ENCODE measurements at places on chromosomes 7 and 10.

GRCh38 chr7:134850066-134850465 is 70.6 kb downstream of the CALD1 start:
- no peak for DNase-seq

DNA sequence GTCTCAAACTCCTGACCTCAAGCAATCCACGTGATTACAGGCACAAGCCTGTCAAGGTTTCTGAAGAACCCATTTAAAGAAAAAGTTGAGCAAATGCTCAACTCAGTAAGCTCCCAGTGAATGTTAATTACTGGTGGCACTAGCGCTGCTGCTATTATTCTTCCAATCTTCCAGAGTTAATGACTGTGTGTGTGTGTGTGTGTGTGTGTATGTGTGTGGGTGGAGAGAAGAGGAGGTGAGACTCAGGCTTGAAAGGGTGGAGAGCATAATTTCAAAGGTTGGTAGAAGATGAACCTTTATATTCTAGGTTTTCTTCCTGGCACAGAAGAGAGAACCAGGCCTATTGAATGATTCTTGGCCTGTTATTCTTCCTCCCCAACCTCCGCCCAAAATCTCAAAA is 11.6 kb upstream of the NPVF start:
- DNase-seq: no peak

DNA sequence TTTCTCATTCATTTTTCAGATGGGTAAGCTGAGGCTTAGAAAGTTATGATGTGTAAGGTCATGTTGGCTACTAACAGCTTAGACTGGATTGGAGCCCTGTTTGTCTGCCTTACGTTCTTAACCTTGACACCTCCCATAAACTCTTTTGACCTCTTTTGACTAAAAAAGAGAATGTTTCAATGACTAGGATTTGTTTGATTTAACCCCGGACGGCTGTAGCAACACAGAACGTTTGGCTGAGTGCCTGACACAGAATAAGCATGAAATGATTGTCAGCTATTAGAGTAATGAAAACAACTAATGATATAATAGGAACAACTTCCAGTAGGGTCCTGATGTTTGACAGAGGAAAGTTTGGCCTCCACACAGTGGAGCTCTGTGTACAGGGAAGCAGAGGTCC is 83.3 kb upstream of the PDZD8 start:
- no peak for DNase-seq

- DNase-seq: no peak
Observed at GRCh38 chr7:110675383-110676103, 415.4 kb upstream of the LRRN3 start.

DNA sequence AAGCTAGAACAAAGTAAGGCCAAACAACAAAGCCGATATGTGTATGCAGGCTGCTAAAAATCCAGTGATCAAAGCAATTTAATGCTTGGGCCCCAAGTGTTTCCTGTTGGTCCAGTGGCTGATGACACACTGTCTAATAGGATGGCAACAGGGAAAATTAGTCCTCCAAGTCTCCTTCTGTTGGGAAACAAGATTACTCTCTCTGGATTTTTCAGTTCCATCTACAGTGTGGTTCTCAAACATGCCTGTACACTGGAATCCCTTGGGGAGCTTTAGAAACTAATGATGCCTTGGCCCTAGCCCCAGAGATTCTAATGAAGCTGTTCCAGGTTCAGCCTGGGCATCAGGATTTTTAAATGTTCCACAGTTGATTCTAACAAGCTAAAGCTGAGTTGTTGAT is 198.7 kb downstream of the AHR start:
- no peak for DNase-seq

DNA sequence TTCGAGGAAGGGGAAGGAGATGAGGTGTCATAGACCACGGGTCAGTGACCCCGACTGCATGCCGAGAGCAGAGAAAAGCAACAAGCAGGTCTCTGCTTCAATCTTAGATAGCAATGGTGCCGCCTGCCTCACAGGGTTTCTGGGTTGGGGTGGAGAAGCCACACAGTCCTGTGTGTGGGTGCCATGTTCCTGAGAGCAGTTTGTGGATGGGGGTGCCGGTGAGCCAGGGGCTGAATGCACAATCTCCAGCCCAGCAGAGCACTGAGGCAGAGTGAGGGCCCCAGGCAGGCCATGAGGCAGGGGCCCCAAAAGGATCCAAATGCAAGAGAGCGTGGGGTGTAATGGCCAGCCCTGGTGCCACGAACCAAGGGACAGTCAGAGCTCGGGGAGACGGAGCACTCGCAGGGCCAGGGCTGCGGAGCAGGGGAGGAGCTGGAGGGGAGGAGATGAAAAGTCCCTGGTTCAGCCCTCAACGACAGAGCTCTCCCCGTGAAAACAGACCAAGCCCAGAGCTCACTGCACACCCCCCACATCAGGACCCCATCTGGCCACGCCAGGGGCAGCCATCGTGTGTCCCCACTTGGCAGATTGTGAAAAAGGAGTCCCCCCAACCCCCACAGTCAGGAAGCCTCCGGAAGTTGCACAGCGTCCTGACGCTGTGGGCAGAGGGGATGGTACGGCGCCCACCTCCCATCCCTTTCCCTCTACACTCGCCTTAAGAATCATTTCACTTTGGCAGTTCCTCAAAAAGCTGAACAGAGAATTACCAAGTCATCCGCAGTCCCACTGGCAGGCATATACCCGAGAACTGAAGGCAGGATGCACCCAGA is 19.9 kb downstream of the WDR86 start:
- no peak for DNase-seq

DNA sequence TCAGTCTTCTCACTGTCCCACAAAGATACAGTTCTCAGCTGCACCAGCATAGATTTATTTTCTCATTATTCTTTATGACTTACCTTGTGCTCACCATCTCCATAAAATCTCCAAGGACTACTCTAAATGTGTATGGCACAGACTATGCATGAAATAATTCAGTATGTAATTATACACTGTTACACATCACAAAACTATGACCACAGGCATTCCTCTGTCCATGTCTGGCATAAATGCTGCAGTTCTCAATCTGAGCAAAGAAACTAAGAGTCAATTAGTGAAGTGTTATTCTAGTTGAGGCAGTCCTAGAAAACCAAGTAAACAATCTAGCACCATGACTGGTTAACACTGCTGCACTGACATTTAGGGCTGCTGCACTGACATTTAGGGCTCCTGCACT is 2.7 kb downstream of the CYCS start:
- DNase-seq: peak; percentile 42

GRCh38 chr7:39615350-39615975 is 7.9 kb upstream of the RALA start:
- no peak for DNase-seq

DNA sequence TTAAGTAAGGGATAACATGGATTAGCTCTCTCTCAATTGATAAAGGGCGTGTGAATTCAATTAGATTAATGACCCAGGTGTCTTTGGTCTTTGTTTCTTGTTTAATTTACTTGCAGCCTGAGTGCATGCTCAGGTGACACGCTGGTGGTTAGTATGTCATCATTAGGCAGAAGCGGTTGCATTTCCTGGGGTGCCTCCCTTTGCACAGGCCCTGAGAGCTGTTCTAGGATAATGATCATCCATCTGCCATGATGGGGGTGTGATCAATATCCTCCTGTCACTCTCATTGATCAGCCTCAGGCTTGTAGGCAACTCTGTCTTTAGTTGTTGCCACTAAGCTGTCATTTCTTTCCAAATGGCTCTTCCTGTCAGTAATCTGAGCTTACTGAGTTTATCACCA is 99.6 kb upstream of the NPS start:
- DNase-seq: no peak

DNA sequence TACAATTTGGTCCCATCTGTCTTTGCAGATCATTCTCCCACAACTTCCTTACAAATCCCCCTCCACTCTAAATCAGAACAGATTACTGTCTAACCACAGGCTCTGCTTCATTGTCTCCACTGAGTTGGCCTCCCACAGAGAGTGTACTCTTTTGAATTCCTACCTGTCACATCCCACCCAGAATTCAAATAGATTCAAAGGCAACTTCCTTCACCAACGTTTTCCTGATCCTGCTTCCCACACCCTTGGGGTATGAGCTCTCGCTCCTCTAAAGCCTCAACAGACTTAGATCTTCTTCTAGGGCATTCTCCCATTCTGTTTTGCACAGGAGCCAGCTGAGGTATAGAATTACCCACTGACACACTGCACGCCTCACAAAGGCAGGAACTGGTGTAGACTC is 197.8 kb upstream of the CDCA7L start:
- no peak for DNase-seq

- DNase-seq: peak; percentile 37
Observed at GRCh38 chr10:30639946-30640786, 10.6 kb upstream of the LYZL2 start.

GRCh38 chr10:133614830-133615580 is 11.6 kb downstream of the FRG2B start:
- DNase-seq: no peak

DNA sequence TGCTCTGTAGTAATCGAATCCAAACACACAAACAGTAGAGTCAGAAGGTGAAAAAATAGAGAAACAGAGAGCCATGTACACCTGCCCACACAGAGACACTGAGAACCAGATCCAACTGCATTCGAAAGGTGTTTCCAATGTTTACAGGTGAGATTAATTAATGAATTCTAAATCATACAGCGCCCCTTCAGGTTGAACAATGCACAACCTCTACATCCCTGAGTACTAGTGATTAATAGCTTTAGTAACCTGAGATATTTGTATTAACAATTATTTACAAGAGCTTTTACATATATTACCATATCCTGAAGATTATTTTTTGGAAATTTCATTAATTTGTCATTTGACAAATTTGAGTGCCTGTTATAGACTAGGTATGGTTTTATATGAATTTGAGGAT is 7.6 kb upstream of the MRC1 start:
- DNase-seq: no peak

DNA sequence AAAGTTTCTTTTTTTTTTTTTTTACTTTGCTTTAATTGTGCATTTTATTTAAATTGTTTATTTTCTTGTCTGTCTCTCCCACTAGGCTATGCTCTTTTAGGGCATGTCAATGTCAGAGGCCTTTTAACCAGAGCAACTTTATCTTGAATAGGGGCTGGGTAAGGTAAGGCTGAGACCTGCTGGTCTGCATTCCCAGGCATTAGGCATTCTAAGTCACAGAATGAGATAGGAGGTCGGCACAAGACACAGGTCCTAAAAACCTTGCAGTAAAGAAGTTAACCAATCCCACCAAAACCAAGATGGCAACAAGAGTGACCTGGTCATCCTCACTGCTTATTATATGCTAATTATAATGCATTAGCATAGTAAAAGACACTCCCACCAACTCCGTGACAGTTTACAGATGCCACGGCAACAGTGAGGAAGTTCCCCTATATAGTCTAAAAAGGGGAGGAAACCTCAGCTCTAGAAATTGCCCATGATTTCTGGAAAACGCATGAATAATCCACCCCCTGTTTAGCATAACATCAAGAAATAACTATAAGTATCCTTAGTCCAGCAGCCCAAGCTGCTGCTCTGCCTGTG is 47.0 kb upstream of the FRMD4A start:
- DNase-seq: no peak

- no peak for DNase-seq
Observed at GRCh38 chr10:129932751-129933433, 31.2 kb downstream of the EBF3 start.

DNA sequence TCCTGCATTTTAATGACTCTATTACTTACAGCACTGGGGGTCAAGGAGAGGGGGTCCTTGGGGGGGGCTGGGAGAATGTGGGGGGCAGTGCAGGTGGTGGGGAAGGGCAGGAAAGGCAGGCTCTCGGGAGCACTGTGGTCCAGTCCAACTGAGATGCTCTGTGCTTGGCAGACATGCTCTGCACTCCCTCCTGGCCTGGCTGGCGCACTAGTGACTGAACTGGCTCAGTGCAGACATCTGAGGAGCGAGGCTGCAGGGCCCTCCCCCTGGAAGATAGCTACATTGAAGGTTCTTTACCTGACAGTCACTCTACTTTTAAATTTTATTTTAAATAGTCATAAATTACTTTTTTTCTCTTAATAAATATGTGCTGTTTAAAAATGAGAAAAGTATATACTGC is 105.7 kb downstream of the NEURL1 start:
- no peak for DNase-seq

DNA sequence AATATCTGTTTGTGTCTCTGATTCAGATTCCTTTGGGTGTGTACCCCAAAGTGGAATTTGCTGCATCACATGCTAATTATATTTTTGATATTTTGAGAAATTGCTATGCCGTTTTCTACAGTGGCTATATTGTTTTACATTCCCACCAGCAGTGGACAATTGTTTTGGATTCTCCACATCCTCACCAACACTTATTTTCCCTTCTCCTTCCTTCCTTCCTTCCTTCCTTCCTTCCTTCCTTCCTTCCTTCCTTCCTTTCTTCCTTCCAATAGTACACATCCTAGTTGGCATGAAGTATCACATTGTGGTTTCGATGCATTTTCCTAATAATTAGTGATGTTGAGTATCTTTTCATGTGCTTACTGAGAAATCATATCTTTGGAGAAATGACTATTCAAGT is 535.5 kb downstream of the SH2D4B start:
- DNase-seq: no peak

DNA sequence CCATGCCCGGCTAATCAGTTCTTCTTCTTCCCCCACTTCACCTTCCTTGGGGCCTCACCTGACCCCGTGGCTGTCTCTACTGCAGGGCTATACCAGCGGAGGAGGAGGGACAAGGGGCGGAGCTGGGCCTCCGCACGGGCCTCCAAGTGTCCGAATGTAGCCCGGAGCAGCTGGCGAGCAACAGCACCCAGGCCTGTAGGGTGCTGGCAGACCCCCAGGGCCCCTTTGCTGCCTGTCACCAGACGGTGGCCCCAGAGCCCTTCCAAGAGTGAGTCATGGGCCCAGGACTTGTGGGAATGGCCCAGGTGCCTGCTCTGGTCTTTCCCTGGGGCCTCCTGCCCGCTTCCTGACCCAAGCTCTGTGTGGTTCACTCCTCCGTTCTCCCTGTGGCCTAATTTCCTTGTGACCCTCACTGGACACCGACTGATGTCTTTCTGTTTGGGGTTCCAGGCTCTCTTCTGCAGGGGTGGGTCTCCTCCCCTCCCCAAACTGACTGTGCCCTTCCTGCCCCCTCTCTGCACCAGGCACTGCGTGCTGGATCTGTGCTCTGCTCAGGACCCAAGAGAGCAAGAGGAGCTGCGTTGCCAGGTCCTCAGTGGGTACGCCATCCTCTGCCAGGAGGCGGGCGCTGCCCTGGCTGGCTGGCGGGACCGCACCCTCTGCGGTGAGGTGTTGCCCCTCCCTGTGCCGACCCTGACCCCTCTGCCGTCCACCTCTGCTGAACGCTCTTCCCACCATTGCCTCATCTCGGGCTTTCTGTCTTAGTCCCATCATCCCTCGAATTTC is 35.2 kb downstream of the EPHB4 start:
- DNase-seq: no peak

GRCh38 chr10:114955984-114956383 is 18.0 kb downstream of the TRUB1 start:
- no peak for DNase-seq

DNA sequence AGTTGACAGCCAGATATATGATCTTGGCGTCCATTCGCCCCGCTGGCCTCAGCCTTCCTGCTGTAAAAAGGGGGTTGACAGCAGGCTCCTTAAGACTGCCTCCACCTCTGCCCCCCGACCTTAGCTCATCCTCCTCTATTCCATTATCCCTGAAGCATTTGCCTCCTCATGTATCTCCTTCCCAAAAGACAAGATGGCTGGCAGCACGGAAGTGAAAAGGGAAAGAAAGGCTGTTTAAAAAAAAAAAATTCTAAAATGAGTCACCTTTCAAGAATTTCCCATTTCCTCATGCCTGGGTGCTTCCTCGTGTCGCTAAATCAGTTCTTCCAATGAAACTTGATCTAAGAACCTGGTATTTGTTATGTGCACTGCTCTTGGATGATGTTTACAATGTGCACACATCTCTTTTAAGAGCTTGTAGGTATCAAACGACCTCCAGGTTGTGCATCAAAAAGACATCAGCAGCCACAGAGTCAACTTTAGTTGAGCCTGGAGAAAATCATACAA is 1.7 kb downstream of the SCRN1 start:
- peak; percentile 79 for DNase-seq

Measured in fibroblast of skin of left quadriceps (primary cell).